ENCODE measurements at places on chromosomes 7 and 10.

DNA sequence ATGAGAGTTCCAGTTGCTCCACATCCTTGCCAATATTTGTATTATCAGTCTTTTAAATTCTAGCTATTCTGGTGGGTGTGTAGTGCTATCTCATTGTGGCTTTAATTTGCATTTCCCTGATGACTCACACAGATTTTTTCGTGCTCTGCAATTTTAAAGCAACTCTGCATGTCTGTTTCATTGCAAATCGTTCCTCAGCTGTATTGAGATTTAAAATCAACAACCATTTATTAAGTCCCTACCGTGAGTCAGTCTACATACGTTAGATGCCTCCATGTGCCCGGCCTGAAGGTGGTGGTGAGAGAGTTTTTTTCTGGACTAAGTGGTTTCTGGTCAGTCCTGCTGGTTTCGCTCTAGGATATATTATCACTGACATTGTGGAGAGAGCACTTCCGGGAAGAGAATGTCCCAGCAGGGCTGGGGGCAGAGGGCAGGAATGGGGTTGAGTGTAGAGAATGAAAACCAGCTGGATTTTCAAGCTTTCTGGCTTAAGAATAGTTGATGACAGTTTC lies 8.4 kb upstream of the HYCC1 start:
- no peak for DNase-seq

DNA sequence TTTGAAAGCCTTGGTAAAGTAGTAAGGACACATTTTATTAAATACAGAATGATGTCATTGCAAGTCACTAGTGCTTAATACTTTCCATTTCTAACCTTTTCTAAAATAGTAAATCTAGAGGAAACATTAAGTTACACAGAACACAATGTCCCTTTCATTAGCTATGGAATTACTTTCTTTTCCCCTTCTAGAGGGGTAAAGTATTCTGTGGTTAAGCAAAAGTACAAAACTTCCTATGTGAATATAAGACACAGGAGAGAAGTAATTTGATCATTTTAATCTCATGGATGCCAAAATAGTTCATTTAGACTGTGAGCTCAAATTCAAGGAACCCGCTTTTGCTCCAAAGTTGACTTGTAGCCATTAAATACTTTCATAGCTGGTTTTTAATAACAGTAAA lies 49.8 kb downstream of the SEMA3E start:
- DNase-seq, result no peak

DNA sequence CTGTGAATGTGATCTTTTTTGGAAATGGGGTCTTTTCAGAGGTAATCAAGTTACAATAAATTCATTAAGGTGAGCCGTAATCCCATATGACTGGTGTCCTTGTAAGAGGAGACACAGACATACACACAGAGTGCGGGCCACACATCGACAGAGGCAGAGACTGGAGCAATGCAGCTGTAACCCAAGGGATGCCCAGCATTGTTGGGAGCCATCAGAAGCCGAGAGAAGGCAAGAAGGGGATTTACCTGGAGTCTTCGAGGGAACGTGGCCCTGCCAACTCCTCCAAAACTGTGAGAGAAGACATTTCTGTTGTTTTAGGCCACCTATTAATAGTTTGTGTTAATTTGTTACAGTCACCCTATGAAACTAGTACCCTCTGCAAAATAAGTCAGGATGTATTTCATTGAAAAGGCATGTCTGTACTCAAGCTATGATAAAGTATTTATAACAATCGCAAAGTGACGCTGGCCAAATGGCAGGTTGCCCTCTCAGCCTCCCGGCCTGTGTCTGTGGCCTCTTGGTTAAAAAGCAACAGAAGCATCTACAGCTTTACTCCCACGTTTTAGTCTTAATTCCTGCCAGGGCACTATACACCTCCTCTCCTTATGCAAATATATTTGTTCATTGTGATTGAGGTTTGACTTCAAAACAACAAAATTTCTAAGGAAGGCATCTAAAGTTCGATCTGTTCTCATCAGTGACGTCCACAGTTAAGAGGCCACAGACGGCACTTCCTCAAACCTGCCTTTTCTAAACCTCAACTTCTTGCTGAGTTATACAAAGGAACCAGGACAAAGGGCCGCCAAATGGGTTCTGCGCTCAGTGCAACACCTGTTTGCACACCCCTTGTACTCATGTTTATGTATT lies 46.8 kb downstream of the HIPK2 start:
- DNase-seq, result peak; percentile 75

GRCh38 chr10:124041675-124042445 lies 51.5 kb downstream of the CHST15 start:
- DNase-seq, result peak; percentile 28

GRCh38 chr7:124647630-124648306 lies 117.8 kb downstream of the GPR37 start:
- DNase-seq, result no peak

- no peak for DNase-seq
Measured at GRCh38 chr10:13712476-13712836, 125.7 kb downstream of the PRPF18 start.

DNA sequence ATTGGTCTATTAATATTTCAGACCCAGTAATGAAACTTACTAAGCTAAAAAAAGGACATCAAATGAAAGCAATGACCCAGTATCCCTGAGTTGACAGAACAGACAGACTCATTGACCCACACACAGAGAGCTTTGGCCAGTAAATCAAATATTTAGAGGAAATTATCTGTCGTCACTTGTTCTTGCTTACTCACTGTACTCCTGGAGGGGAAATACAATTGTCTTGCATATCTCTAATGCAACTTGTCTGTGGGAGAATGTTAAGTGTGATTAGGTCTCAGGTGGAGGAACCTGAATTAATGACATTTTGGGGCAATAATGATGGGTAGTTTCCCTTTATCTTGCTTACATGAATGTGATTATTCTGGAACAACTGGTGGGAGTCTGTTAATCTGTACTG lies 80.4 kb downstream of the CUBN start:
- DNase-seq, result no peak

- no peak for DNase-seq
Measured at GRCh38 chr10:30357075-30357801, 8.2 kb upstream of the MTPAP start.

GRCh38 chr10:52283174-52283573 lies 30.9 kb upstream of the DKK1 start:
- DNase-seq, result no peak

- DNase-seq, result no peak
Measured at GRCh38 chr7:71560354-71560995, 428.5 kb downstream of the GALNT17 start.

DNA sequence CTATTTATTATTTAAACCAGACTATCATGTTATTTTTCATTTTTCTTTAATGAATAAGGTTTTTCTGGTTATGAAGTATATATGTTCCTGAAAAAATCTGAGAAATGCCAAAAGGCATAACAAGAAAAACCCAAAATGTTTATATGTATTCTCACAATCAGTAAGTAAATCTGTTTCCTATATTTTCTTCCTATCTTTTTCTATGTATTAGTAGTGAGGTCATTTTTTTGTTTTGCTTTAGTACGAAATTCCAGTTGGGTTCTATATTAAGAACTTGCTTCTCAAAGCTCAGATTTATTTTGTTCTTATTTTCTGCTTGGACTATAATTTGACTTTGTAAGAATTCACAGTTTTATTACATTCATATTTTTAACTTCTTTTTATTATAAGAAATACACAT lies 287.5 kb upstream of the NFE2L3 start:
- no peak for DNase-seq

- no peak for DNase-seq
Measured at GRCh38 chr10:49169776-49170175, 18.4 kb downstream of the TMEM273 start.

DNA sequence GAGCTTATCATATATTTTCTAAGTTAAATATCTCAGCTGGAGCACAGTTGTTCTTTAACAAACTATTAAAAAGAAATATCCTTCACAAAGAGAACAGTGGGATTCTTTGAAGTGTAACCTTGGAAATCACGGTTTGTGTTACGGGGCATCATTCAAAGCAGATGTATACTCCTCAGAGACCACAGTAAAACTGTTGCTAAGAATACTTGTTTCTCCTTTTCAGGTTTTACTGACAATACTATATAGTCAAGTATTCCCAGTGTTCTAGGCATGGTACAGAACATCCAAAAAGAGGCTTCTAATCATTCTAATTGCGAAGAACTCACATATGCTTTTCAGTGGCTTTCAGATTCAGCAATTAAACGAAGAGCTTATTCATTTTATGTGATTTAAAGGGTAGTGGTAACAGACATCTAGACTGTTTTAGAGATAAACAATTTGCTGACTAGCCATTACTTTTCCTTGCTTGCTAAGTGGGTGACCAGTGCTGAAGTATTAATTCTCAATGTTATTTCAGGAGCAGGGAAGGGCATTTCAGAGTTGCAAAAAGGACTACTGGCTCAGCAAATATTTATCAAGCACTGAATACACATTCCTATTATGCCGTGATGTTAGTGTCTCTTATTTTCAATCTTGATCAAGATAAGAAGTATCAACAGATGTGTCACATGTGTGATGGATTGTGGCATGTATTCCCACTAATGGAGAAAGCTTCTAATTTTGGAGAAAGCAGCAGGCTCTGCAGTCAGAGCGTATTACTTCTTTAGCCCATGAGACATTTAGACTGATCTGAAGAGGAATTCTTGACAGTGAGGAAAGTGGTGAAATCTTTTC lies 236.8 kb downstream of the RNLS start:
- DNase-seq, result no peak

DNA sequence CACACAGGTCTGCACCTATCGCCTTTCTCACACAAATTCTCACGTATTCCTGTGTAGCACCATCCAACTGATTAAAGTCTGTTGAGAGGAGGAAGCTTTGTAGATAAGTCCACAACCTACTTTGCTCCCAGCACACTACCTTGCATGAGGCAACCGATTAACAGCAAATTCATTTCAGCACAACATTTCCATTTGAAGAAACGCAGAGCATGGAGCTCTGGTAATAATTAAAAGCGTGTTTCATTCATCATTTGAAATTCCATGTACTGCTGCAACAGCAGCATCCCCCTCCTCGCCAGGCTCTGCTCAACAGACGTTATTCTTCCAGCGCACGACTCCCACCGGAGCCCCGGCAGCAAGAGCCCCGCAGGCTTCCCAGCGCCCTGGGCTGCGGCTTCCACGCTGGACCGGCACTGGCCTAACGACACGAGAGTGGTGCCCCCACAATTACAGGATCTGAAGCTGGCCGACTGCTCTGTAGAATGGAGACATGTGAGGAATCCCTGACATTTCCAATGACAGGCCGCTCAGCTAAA lies 118.8 kb downstream of the DIP2C start:
- DNase-seq, result no peak

DNA sequence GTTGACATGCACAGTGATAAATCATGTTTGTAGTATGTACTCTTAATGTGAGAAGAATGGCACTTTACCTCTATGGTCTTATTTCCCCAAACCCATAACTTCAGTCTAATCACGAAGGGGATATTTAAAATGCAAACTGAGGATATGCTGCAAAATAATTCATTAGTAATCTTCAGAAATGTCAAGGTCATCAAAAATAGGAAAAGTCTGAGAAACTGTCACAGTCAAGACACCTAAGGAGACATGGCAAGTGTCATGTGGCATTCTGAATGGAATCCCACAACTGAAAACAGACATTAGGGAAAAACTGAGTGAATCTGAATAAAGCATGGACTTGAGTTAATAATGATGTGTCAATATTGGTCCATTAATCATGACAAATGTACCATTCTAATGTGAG lies 605.5 kb upstream of the ANKRD30A start:
- no peak for DNase-seq

- peak; percentile 72 for DNase-seq
Measured at GRCh38 chr7:27933671-27934565, 194.0 kb downstream of the TAX1BP1 start.

DNA sequence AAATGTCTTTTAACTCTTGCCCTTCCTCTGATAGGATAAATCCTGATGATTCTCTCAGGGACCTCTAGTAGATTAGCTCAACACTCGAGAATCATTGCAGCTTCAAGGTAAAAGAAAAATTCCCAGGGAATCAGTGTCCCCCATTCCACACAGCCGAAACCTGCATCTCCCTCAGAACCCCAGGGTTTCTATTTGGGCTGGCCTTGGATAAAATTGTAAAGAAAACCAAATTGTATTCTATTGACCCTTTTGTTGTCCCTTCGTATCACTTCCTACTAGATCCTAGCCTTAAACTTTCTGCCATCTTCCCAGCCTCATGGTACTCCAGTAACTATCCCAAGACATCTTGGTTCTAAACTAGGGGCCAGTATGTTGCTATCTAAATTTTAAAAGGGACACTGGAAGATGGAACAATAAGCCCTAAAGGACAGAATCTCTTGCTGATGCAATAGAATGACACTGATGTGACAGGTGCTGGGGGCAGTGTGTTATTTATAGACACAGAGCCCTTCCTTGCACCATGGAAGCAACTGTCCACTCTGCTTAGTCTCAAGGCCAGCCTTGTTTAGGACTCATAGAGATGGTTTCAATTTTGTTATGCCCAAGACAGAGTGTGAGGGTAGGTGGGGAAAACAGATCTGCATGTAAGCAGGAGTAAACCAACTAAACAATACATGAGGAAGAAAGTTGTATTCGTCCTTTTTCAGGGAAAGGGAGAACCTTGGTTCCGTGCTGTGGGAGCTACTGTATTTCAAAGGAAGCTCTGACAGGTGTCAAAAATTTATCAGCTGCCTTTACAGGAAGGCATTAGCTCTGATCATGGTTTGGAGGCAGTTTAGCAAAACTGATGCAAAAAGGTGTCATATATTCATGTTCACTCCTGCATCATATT lies 7.6 kb downstream of the ASB15 start:
- no peak for DNase-seq

- DNase-seq, result no peak
Measured at GRCh38 chr7:101740981-101741725, 76.3 kb upstream of the CUX1 start.

DNA sequence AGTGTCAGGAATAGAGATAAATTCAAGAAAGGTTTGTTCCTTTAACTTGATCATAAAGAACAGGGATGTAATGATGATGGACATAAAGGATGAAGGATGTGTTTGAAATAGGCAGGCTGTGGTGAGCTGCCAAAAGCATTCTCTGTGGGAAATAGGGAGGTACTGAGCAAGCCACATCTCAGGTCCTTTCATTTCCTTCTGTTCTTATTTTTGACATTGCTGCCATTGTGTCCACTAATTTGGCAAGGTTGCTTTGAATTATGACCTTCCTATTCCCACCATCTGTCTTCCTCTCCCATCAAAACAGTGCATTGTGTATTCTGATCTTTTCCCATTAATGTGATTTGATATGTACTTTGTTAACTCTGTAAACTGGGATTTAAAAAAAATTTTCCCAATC lies 9.4 kb downstream of the SCRN1 start:
- no peak for DNase-seq

GRCh38 chr7:114100810-114101209 lies 182.0 kb upstream of the PPP1R3A start:
- no peak for DNase-seq

GRCh38 chr10:5446390-5446926 lies 34.1 kb downstream of the NET1 start:
- DNase-seq, result peak; percentile 84

DNA sequence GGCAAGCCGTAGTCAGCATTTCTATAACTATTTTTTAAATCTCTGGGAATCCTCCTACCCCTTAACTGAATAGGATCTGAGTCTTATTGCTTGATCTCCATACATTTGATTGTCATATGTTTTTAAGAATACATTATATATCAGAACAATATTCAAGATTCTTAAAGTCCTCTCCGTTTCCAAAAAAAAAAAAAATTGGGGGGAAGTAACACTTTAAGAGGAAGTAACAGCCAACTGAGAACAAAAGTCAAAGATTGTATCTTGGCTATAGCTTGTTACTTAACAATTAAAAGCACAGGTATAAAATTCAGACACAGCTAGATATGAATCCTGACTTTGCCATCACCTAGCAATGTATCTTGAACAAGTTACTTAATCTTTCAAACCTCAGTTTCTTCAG lies 169.9 kb upstream of the ADO start:
- no peak for DNase-seq

GRCh38 chr10:101550965-101551364 lies 37.1 kb downstream of the POLL start:
- DNase-seq, result no peak

All from MG63 (cell line).